NCI-H510A treated with DMSO at 0.1 percent for 48 hours (cell line): ENCODE measurements at places on chromosomes 4 and X.

GRCh38 chrX:17944833-17945497, 83.9 kb upstream of the RAI2 start:
- DNase-seq, result no peak

DNA sequence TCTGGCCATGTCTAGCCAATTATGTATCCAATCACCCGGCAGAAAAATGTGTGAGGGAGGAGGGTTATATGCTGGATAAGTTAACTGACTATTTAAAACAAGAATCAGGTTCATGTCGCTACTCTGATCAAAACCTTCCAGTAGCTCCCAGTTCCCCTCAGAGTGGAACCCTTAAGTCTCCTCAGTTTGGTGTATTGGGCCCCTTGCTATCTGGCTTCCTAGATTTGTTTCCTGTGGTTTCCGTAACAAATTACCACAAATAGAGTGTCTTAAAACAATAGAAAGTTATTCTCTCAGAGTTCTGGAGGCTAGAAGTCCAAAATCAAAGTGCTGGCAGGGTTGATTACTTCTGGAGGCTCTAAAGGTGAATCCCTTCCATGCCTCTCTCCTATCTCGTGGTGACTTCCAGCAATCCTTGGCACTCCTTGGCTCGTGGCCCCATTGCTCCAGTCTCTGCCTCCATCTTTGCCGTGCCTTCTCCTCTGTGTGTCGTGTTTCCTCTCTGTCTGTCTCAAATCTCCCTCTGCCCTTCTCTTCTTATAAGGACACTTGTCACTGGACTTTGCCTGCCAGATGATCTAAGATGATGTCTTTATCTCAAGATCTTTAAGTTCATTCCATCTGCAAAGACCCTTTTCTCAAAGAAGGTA, 10.5 kb upstream of the ENPP6 start:
- DNase-seq, result no peak

DNA sequence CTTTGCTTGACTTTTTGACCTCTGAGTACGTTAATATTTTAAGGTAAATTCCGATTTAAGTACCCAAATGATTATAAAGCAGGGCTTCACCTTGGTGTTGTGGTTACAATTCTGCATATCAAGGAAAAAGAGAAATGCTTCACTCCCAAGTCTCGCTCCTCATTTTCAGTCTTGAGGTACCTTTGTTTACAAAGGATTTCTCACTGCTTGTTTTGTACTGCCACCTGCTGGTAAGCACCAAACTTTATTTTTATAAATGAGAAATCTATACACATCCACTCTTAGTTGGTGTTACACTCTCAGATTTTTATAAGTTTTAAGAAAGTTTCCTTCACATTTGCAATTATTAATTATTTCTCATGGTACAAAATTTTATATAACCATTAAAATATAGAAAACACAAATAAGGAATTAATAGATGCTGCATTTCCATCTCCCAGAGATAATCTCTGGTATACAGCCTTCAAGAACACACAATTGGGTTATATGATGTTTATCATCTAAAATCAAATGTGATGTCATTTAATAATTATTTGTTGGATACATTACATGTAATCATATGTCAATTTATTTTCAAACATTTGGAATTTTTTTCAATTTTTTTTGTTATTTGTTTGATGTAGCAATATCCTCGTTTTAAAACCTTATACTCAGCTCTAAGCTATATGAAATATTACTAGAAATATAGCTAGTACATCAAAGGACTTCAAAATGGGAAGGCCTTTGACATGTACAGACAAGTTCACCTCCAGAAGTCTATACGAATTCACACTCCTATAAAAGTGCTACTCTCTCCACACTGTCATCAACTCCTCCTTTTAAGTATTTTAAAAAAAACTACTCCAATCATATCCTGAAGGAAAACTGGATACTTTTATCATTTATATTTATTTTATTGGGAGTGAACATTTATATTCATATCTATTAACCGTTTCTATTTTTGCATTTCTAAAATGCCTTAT, 179.9 kb downstream of the KCNIP4 start:
- DNase-seq, result peak; percentile 37

DNA sequence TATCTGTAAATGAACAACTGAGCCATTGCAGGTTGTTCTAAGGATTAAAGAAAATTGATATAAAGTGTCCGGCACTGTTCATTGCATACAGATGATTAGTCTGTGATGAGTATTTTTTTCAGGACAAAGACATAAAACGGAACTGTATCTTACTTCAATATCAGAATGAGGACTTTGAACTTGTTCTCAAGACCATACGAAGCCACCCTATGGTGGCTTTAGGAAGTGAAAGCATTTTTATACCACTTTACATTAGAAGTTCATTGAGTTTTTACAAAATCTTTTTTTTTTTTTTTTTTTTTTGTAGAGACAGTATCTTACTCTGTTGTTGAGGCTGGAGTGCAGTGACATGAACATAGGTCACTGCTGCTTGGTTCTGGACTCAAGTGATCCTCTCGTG, 45.2 kb upstream of the TRIM2 start:
- DNase-seq, result no peak

- DNase-seq, result no peak
Observed at GRCh38 chrX:66045894-66046293, 6.0 kb upstream of the VSIG4 start.

DNA sequence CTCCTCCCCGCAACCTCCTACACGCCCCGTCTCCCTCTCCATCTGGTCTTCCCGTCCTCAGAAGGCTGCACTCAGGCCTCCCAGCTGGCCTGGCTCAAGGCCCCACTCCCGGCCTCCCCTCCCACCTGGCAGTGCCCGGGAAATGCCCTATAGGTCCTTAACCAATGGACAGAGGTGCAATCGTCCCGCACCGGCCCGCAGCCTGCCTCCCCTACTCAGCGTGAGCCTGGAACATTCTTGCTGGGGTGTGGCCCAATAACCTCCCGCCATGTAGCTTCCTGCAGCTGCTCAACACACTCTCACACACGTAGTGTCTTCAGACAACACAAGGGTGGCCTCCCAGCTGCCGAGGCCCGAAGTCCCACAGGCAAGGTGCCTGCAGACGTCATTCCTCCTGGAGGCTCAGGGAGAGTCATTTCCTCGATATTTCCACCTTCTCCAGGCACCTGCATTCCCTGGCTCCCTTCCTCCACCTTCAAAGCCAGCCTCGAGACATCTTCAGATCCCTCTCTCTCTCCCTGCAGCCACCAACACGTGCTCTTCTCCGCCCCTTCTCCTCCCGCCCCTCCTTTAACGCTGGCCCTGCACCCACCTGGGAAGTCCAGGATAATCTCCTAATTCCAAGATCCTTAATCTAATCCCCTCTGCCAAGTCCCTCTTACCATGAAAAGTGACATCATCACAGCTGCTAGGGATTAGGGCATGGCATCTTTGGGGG, 56.2 kb downstream of the ADRA2C start:
- DNase-seq, result no peak

- no peak for DNase-seq
Observed at GRCh38 chr4:10584042-10584441, 100.5 kb downstream of the CLNK start.

DNA sequence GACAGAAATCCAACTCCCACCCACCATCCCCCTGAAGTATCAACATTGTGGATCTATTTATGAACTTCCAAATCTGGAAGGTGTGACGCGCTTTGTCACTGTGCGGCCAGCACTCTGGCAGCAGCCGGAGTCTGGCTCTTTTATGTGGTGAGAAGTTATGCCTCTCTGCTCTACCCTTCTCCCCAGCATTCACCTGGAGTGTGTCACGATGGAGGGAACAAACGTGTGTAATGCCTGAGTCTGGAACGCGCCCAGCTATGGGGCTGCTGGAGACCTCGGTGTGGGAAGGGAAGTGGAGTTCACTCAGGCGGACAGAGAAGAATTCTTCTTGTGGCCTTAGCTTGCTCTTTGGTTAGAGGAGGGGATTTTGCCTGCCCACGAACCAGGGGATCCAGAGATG, 222.1 kb upstream of the RPL34 start:
- DNase-seq, result no peak

DNA sequence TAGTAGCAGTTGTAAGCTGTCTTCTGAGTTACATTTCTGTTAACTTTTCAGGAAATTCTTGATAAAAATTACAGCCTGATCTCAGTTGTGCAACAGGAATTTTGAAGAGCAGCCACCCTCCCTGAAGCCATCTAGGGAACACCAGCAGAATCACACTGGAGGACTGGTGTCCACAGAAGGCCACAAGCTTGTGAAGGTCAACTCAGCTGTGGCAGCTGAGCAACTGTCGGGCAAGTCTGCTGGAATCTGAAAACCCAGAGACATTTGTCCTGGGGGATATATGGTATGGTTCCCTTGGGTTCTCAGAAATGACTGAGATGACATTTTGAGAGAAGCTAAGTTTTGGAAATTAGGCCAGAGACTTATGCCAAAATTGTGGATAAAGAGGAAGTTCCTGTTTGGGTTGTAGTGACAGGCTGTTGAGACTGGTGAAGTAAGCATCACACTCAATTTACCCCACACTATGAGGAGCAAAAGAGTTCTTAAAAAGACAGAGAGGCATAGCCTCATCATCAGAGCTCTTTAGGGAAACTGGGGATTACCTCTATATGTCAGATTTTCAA, 78.1 kb upstream of the TNIP3 start:
- no peak for DNase-seq

DNA sequence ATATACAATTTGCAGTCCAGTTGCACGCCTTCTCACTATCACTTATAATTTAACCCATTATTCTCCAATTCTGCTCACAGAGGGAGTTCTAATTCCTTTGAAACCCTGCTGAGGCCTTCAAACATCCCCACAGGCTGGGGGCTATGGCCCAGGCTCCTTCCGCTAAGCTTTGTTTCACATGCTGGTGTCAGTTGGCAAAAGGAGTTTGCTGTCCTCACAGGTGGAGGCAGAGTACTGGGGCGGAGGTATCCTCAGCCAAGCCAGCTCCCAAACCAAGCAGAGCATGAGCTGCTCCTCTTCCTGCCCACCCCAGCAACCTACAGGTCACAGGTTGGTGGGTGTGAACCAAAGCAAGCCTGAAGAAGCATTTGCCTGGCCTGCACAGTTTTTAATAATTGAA, 21.5 kb downstream of the BTC start:
- DNase-seq, result no peak

DNA sequence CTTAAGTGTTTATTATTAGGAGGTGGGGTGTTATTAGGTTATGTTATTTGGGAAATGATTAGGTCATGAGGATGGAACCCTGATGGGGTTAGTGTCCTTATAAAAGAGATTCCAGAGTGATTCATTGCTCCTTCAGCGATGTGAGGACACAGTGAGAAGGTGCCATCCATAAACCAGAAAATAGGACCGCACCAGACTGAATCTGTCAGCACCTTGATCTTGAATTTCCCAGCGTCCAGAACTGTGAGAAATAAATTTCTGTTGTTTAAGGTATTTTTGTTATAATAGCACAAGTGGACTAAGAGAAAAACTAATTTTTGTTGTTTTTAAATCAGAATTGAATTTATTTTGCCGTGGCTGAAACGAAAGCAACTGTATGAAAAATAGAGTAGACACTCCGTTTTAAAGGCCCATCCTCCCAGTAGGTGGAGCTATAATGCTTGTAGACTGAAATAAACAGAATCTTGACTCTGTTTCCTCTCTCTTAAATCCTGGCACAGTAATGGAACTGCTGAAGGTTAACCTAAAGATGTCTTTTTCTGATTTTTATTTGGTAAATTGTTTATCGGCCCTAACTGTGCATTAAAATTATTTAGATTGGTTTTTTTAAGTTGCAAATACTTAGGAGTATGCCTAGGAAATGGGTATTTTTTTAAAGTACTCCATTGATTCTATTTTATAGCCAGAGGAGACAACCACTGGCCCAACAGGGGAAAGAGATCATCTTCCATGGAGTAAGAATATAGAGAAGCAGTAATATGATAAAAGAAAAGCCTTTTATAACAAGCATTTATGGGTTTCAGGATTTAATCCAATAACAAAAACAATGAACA, 133.2 kb upstream of the ADAMTS3 start:
- DNase-seq, result peak; percentile 57

DNA sequence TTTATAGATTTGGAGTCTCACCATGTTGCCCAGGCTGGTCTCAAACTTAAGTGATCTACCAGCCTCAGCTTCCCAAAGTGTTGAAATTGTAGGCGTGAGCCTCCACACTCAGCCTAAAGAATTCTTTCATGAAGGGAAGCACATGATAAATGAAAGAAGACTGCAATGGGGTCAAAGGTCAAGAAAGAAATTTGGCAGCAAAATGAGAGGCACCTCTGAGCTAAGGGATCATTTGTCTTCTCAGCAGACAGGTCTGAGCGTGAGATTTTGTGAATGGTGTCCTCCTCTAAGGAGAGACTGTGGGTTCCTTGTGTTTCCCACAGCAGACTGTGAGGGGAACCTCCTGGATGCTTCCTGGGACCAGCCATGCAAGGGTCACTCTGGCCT, 57.5 kb upstream of the EGFL6 start:
- DNase-seq, result no peak
